Left colon (tissue), 2 donors: ENCODE measurements at places on chromosomes 4 and X. TPM values are rescaled to one million over a fixed set of nuclear protein-coding genes. Genes with fewer than 3 reads are reported as not detected.

Gene P2RY4
- total RNA-seq, result 1.9 TPM

Gene F8A3
- total RNA-seq, result 11.4 TPM

Gene TRAM1L1
- total RNA-seq, result 0.70 TPM

Gene MAGEA12
- not detected for total RNA-seq

Gene HPGD
- total RNA-seq, result 205 TPM

Gene CDS1
- 48.3 TPM for total RNA-seq

Gene ASB12
- 0.67 TPM for total RNA-seq

Gene NEXMIF
- 1.0 TPM for total RNA-seq

Gene TEX11
- 1.0 TPM for total RNA-seq

Gene AFP
- total RNA-seq, result not detected

Gene TRIM75
- not detected for total RNA-seq

Gene ANOS1
- 0.18 TPM for total RNA-seq

Gene XK
- total RNA-seq, result 34.3 TPM

Gene IRS4
- total RNA-seq, result not detected

Gene TMSB15A
- total RNA-seq, result 0.46 TPM

Gene CYTL1
- total RNA-seq, result 0.52 TPM

Gene RASL11B
- not detected for total RNA-seq

DNA sequence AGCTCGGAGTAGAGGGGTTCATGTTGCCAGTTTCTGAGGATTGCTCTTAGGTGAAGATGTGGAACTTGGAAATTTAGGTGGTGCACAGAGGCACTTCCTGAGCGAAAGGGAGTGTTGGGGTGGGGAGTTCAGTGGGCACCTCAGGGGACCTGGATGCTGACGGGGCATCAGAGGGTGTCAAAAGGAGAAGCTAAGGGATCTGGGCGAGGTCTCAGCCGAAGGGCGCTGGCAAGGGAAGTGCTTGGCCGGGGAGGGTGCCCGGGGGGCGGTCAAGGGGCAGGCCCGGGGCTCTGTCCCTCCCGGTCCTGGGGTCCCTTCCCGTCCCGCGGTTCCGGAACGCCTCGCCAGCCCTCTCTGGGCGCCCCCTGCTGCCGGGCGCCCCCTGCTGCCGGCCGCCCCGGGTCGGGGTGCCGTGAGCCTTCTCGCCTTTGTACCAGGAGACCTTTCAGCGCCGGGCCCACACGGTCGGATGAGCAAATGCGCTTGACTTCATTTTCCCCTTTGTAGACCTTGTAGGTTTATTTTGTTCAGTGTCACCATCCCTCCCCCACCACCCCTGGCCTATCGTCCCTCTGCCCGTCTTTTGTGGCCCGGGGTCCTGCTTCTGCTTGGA, 3.0 kb upstream of the PHOX2B start:
- DNase-seq, result no peak

GRCh38 chr4:173499658-173500535, 30.1 kb downstream of the HAND2 start:
- DNase-seq, result no peak

- DNase-seq, result no peak
Measured at GRCh38 chr4:124144238-124144654, 568.3 kb downstream of the ANKRD50 start.

- DNase-seq, result no peak
Measured at GRCh38 chr4:138555584-138555983, 313.4 kb upstream of the SLC7A11 start.

DNA sequence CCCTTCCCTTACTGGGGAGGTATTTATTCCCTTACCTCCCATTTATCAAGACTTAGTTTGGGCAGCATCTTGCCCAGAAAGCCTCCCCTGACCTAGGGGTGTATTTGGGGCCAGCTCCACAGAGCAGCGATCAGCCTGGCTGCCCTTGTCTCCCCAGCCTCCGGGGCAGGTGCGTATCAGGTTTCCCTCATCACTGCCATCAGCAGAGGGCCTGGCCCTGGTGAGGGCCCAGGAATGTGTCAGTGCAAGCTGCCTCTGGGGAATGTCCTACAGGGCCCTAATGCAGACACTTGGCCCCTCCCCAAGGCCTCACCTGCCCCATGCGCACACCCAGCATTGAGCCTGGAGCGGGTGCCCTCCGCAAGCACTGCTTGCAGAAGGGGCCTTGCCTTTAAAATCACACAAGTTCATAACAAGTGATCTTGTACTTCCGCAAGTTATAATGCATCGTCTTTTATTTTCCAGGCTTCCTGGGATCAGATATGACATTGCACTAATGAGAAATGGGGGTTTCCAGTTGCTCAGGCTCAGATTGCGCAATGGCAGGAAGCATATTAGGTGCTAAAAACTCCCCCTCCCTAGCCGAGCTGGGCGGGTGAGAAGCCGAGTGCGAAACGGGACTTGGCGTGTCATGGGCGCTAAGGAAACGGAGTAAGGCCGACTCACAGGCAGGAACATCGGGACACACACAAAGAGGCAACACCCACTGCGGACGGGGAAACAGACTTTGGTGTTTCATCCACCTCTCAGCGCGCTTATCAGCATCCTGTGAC, 25.4 kb upstream of the AFAP1 start:
- peak; percentile 46 for DNase-seq

DNA sequence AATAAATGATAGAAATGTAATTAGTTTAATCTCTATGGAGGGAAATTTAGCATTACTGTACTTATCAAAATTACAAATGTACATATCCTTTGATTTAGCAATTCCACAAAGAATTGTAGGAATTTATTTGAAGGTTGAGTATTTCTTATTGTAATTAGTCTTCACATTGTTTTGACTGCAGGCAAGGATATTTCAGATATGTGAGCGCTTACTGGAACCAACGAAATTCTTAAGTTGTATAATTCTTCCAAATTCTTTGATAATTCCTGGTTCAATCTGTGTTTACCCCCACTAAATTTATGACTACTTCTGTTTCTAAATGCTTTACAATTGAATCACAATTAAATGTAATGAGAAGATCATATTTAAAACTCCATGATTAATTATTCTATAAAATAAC, 26.9 kb upstream of the WWC2 start:
- DNase-seq, result no peak

GRCh38 chr4:165873298-165874071, 448 bp downstream of the TLL1 start:
- no peak for DNase-seq

GRCh38 chrX:152520653-152521052, 69.5 kb upstream of the GABRA3 start:
- no peak for DNase-seq

GRCh38 chr4:74375824-74376426, 11.0 kb downstream of the EREG start:
- peak; percentile 82 for DNase-seq

DNA sequence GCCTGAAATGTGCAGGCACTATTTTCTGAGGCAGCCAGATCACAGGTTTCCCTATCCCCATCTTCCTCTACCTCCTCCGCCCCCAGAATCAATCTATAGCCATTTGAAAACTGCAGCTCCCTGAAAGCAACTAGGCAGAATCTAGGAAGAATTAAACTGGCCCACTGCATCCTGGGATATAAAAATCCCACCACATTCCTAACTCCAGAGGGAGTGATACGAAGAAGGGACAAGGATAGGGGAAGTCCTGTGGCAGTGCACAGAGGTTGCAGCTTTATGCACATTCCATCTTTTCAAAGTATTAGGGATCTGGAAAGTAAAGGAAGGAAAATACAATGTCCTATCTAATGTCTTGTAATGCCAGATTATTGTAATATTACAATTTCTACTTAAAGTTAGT, 18.3 kb upstream of the HERC3 start:
- DNase-seq, result no peak

GRCh38 chrX:19953145-19953544, 37.7 kb downstream of the BCLAF3 start:
- no peak for DNase-seq

- DNase-seq, result no peak
Measured at GRCh38 chr4:88981556-88981955, 75.4 kb downstream of the FAM13A start.

GRCh38 chrX:104432321-104432720, 133.7 kb upstream of the IL1RAPL2 start:
- peak; percentile 9 for DNase-seq

DNA sequence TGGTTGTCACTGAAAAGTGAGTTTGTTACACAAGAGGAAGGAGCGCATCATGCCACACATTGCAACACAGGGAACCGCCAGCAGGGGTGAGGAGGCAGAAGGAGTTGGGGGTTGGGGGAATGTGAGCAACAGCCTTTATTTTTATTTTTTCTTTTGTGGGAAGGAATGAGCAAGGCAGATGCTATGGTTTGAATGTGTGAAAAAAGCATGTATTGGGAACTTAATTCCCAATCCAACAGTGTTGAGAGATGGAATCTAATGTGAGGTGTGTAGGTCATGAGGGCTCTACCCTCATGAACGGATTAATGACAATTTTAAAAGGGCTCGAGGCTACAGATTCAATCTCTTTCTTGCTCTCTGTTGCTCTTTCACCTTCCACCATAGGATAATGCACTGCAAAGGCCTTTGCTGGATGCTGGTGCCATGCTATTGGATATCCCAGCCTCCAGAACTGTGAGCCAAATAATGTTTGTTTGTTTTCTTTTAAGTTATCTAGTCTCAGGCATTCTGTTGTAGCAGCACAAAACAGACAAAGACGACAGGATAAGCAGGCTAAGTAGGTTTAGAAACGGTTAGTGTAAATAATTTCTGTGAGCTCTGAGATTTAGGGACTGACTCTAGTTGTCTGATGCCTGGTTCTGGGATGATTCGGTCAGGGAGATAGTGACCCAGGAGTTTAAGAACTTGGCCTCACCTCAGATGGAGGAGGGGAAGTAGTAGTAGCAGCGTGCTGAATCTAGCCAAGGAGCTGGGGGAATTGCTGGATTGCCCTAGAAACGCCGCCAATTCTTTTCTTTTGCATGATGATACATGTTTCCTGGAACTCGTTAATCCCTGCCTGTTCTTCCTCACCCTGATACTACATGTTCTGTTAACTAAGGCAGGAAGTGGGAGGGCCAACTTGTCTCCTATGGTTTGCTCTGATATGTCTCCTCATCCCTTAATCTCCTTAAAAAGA, 156.6 kb upstream of the CTSO start:
- DNase-seq, result no peak

DNA sequence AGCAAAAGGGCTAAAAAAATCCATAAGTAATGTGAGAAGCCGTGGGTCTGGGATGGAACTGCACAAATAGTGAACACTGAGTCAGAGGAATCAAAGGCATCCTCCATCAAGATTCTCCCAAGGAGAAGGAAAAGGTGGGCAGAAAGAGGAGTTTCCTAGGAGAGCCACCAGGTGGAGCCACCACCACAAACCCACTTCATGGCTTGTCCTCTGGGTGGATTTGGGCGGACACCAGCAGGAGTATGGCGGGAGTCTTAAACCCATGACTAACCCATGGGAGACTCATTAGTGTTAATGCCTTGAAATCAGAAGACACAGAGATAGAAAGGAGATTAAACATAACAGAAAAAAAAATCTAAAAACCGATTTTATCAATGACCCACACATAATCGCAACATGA, 147.7 kb downstream of the SH3KBP1 start:
- peak; percentile 58 for DNase-seq

DNA sequence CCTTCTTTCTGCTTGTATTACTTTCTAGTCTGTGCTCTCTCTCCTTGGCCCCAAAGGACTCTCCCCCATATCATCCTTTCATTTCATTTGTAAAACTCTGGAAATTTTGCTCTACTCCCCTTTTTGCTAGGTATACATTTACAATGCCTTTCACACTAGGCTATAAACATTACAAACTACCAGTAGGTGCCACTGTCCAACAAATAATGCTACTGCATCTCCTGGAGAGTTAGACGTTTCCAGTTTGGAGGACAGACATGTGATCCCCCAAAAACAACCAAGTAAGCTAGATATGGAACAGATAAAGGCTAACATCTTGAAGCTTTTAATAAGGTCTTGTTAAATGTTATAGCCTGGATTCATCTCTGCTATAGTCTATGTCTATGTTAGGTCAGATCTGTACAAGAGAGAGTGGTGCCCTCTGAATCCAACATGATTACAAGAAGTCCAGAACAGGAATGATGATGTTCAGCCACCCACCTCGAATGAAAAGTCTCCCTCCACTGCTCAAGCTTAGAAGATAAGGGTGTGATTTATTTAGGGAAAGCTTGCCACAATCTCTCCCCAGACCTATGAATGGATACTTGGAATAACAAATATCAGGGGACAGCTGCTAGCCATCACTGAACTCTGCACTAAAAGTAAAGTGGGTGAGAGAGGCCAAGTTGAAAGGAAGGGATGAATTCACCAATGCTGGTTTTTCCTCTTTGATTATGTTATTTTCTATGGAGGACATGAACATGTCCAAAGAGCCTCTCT, 14.3 kb downstream of the CBR4 start:
- no peak for DNase-seq

- no peak for DNase-seq
Measured at GRCh38 chr4:138499627-138500026, 257.5 kb upstream of the SLC7A11 start.

DNA sequence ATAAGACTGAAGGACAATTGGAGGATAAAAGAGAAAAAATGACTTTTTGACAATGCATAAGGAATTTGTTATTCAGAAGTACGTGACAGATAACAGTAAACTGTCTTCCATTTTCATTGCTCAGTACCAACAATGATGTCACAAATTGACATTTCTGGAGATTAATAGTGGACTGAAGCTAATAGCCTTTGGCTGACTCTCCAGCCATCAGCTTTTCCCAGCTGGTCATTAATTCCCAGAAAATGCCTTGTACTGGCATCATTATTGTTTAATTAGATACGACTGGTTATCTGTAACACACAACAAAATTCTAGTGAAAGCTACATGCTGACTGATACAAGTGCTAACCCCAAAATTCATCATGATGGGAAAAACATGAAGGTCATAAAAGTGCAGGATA, 147.9 kb upstream of the FGF13 start:
- DNase-seq, result no peak

GRCh38 chrX:12052109-12052508, 86.2 kb upstream of the FRMPD4 start:
- DNase-seq, result no peak

- DNase-seq, result peak; percentile 64
Measured at GRCh38 chrX:134537179-134537955, 77.4 kb downstream of the HPRT1 start.

- DNase-seq, result no peak
Measured at GRCh38 chrX:23513121-23513520, 154.2 kb upstream of the PRDX4 start.

GRCh38 chrX:15973299-15973698, 118.7 kb upstream of the AP1S2 start:
- no peak for DNase-seq

GRCh38 chr4:1216076-1216614, 32.8 kb downstream of the CTBP1 start:
- no peak for DNase-seq
